ENCODE measurements at places on chromosomes 12 and 14.
A peak's percentile ranks its signal among the peaks of the same experiment; 100 is the strongest.

- DNase-seq: peak; percentile 55
Measured at GRCh38 chr14:23910101-23910875, 43.3 kb upstream of the DHRS4 start.

DNA sequence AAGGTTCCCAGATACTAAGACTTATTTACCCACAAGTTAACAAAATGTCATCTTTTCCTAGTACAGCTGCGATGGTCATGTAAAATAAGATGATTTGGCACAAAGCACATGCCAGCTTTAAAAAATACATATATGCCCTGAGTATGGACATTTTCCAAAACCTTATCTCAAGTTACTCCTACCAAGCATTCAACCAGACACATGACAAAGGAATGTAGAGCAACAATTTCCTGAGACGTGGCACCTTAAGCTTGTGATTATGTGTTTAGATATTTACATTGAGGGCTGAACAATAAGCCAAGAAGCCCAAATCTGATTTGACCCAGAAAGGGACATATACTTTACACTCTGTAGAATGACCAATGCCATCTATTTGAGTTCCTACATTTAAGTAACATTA, 24.5 kb upstream of the OVCH1 start:
- DNase-seq: peak; percentile 32

DNA sequence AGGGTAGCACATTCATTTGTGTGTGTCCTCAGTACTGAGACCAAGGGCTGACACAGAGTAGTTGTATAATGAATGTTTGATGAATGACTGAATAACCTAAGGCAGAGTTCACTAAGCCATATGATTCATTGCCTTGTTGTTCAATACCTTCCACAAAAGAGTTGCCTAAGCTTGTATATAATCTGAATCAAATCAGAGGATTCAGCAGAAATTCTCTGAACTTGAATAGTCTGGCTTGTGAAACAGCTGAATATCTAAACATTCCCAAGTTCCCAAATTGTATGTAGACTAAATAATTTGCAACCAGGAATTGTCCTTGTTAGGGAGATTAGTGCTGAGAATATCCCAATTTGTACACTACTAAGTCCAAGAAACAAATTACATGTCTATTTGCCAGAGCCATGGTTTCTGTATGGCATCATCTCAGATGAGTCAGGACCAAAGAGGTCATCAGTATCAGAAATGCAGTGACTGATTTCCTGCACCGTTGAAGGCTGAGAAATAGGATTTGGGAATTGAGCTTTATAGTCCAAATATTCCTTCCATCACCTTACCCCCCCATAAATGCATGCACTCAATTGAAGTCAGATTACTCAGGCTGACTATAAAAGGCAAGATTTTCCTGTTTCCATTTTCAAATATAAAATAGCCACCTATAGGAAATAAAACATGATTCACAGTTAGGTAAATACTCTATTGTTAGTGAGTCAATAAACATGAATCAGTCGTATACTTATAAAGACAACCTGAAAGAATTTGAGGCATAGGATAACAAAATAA, 168.7 kb downstream of the PHLDA1 start:
- DNase-seq: peak; percentile 80

DNA sequence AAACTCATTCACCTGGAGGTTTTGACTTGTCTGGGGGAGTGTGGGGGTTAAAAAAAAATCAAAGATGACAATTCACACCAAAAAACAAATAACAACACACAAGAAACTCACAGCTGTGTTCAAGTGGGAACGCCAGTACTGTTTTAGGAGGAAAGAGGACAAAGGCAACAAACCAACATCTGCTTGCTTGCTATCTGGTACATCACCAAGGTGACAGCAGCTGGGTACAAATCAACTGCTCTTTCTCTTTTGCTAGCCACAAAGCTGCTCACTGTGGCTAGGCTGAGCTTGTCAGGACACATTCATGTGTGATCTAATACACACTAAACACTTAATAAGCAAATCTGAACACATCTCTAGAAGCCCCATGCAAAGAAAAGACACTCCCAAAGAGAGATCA, 128.0 kb upstream of the RAP1B start:
- no peak for DNase-seq

GRCh38 chr12:29743801-29744200, 39.9 kb downstream of the TMTC1 start:
- peak; percentile 83 for DNase-seq

DNA sequence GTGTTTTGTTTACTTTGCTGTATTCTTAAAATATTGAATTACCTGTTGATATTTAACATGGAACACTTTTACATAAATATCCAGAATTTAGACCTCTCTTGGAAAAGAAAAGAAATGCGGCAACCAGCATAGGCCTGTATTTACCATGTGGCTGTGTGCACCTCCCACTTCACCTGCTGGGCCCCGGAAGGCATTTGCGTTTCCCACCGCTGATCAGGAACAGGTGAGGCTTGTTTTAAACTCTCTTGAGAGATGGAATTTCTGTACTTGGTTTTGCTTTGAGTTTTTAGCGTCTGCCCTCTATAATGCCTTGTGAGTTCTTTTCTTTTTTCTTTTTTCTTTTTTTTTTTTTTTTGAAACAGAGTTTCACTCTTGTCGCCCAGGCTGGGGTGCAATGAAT, 124.2 kb downstream of the GLT1D1 start:
- no peak for DNase-seq

- DNase-seq: peak; percentile 56
Measured at GRCh38 chr12:110256780-110257431, 24.1 kb upstream of the ATP2A2 start.

DNA sequence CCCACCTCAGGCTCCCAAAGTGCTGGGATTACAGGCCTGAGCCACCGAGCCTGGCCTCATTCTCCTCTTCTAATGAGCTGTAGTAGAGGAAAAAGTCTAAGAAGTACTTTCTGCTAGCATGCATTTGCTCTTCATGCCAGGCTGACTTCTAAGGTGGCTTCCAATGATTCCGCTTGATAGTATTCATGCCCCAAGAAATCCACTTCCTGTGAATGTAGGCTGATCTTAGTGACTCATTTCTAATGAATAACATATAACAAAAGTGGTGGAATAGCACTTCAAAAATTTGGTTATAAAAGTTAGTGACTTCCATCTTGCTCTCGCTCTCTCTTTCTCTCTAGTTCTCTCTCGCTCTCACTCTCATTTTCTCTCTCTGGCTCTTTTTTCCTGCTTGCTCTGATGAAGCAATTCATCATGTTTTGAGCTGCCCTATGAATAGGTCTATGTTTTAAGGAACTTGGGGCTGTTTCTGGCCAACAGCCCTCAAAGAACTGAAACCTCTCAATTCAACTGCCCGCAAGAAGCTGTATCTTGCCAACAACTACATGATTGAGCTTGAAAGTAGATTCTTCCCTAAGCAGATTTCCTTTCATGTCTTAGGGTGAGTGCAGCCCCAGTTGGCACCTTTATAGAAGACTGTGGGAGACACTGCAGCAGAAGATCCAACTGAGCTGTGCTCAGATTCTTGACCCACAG, 282.9 kb downstream of the RMST start:
- peak; percentile 11 for DNase-seq

- DNase-seq: no peak
Measured at GRCh38 chr12:95198914-95199313, 18.4 kb downstream of the FGD6 start.

DNA sequence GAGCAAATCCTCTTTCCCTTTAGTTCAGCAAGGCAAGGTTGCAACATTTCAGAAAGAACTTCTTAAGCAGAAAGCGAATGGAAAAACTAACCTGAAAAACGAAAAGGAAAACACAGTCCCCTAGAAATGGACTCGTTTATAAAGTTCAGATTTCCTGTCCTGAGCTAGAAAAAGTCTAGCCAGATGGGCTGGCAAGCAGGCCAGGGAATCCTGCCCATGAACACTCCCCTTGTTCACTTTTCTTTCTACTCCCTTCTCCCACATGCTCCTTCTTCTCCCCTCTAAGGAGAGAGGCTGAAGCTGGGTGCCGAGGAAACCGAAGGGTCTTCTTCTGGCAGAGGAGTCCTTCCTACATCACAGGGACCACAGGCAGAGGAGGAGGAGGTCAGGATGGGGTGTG, 27.1 kb downstream of the LTBP2 start:
- DNase-seq: no peak

GRCh38 chr12:121532503-121533393, 48.1 kb downstream of the KDM2B start:
- no peak for DNase-seq

DNA sequence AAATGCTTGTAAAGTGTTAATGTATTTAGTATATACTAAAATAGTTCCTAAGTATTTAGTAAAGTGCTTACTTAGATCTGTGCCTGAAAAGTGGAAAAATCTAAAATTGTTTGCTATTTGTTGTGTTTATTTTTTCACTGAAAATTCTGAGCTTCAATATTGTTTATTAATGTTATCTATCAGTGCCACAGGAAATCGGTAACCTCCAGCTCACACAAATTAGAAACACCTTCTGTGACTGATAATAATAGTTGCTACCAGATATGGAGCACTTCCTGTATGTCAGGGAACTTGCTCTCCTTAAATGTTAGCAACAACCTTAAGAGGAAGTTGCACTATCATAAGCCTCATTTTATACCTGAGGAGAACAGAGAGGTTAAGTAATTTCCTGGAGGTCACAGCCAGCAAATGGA, 723 bp upstream of the LRP10 start:
- no peak for DNase-seq

GRCh38 chr14:77707355-77707723, 484 bp downstream of the ALKBH1 start:
- DNase-seq: peak; percentile 62

DNA sequence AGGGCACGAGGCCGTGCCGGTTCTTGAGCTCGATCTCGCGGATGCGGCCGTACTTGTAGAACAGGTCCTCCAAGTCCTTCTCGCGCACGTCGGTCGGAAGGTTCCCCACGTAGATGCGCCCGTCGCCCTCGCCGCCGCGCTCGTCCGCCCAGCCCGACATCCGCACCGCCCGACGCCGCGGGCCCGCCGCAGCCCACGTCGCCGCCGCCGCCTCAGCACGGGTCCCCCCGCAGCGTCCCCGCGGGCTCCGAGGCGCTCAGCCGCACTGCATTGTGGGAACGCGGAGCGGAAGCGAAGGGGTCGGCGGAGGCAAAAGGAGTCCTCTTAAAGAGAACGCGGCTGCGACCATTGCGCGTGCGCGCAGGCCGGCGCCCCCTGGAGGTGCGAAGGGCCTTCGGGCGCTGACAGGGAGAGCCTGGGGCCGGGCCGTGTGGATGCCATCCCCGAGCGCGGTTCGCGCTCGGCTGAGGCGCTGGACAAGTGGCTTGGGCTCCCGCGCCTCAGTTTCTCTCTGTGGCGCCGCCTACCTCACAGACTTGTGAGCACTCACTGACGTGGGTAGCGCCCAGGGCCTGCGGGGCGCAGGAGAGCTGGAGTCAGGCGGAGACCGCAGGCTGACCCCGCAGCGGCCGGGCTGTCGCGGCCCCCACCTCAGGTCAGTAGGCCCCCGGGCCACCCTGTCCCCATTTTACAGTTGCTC, at the start of gene SRSF9:
SRSF9 (minus strand) TSS at position 299 of the 700 bp plus-strand sequence; CDS start at position 160, 139 bp downstream.
- peak; percentile 96 for DNase-seq

DNA sequence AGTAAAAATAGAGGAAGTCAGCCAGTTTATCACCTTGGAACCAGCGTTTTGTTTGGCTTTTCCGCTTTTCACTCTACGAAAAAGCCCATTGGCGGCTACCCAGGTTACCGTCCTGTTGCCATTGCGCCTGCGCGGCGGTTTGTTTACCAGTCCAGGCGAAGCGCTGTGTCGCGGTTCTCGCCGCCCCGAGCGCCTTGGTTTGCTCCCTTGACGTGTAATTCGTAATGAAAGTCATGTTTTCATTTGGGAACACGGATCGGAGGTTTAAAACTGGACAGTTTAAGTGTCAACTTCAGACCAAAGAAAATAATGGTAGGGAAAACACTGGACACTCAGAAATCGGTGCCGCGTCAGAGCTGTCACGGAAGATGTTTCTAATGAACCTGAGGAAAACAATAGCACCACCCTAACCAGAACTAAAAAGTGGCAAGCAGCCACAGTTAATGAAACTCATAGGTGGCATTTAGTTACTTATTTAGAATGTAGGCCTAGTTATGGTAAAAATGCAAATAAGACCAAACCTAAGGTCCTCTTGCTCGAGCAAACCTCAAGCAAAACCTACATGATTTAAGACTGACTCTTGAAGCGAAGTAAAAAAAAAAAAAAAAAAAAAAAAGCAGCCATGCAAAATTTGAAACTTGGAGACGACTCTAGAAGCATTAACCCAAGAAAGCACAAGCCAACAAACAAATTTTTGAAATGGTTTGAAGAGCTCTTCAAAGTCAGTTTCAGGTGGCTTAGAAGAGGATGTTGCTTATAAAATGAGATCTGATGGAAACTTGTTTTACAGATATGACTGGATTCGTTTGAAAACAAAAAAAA, 790 bp upstream of the GPR19 start:
- DNase-seq: peak; percentile 81

DNA sequence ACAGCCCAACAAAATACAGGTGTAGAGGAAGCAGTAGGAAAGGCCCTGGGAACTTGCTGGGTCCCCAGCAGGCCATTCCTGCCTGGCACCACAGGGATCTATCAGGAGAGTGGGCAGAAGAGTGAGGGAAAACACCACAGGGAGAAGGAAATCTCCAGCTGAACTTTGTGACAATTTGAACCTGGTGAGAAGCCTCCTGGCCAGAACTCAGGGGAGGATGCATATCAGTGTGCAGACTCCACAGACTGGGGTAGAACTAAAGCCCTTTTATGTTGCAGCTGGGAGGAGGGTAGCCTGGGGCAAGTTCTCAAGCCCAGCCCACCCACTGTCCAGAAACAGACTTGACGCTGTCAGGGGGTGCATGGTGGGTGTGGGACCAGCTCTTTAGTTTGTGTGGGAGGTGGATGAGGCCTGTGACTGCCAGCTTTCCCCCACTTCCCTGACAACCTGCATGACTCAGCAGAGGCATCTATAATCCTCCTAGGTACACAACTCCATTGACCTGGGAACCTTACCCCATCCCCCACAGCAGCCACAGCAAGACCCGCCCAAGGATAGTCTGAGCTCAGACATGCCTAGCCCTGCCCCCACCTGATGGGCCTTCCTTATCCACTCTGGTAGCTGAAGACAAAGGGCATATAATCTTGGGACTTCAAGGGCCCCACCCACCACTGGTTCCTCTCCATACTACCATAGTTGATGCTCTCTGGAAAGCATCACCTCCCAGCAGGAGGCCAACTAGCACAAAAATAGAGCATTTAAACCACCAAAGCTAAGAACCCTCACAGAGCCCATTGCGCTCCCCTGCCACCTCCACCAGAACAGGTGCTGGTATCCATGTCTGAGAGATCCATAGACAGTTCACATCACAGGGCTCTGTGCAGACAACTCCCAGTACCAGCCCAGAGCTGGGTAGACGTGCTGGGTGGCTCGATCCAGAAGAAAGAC, 28.9 kb downstream of the PNN start:
- DNase-seq: no peak

GRCh38 chr12:45435945-45436710, 220.2 kb downstream of the ANO6 start:
- DNase-seq: no peak

- peak; percentile 70 for DNase-seq
Measured at GRCh38 chr14:52078095-52078531, 9.3 kb upstream of the NID2 start.

GRCh38 chr12:32270818-32271710, 128.3 kb upstream of the FGD4 start:
- DNase-seq: peak; percentile 39

Data from fibroblast of skin of back (primary cell).